ENCODE measurements at places on chromosomes 1 and 21. TPM values are rescaled to one million over a fixed set of nuclear protein-coding genes. Genes with fewer than 3 reads are reported as not detected.

AADACL4 gene
- total RNA-seq, result not detected

IGSF3 gene
- 0.11 TPM for total RNA-seq

CATSPERE gene
- 0.61 TPM for total RNA-seq

TNFRSF8 gene
- total RNA-seq, result 0.95 TPM

PPIAL4G gene
- 0.66 TPM for total RNA-seq

MPL gene
- total RNA-seq, result not detected

AMY1B gene
- not detected for total RNA-seq

CSTB gene
- 54.4 TPM for total RNA-seq

ITLN2 gene
- not detected for total RNA-seq

CCDC30 gene
- 2.2 TPM for total RNA-seq

HAPLN2 gene
- not detected for total RNA-seq

DNA sequence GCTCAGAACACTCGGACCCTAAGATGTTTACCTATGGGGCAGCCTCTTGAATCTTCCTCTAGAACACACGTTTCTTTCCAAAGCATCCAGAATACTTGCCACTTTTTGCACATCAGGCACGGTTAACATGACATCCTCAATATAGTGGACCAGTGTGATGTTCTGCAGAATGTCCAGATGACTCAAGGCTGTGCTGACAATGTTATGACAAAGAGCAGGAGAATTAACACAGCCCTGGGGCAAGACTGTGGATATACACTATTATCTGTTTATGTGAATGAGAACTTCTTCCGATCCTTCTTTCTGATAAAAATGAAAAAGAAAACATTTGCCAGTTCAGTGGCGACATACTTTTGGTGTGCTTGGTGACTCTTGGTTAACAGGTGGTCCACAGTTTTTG is 154.3 kb downstream of the PDE4B start:
- H3K4me3 ChIP-seq, result no peak overlapping the region
- no peak overlapping the region for H3K27ac ChIP-seq
- peaks cover 13% of the 10 kb centered on the region for H3K27me3 ChIP-seq
- no peaks in the 10 kb centered on the region for H3K4me1 ChIP-seq

GRCh38 chr1:215083383-215083961 is 935 bp downstream of the KCNK2 start:
- no peaks in the 10 kb centered on the region for H3K4me1 ChIP-seq
- no peak for DNase-seq
- no peak overlapping the region for H3K27ac ChIP-seq
- no peak overlapping the region for H3K4me3 ChIP-seq

- no peaks in the 10 kb centered on the region for H3K27me3 ChIP-seq
- H3K36me3 ChIP-seq, result no peaks in the 10 kb centered on the region
- no peaks in the 10 kb centered on the region for H3K4me1 ChIP-seq
- no peak overlapping the region for H3K27ac ChIP-seq
- no peak for DNase-seq
These were observed 616.8 kb downstream of the LTN1 start for GRCh38 chr21:28375708-28376385.

- no peak for DNase-seq
- H3K27me3 ChIP-seq, result no peaks in the 10 kb centered on the region
- H3K4me1 ChIP-seq, result peaks cover 69% of the 10 kb centered on the region
- H3K4me3 ChIP-seq, result no peak overlapping the region
- peaks cover 49% of the 10 kb centered on the region for H3K36me3 ChIP-seq
These were observed 33.3 kb downstream of the PIK3CD start for GRCh38 chr1:9684801-9685200.

DNA sequence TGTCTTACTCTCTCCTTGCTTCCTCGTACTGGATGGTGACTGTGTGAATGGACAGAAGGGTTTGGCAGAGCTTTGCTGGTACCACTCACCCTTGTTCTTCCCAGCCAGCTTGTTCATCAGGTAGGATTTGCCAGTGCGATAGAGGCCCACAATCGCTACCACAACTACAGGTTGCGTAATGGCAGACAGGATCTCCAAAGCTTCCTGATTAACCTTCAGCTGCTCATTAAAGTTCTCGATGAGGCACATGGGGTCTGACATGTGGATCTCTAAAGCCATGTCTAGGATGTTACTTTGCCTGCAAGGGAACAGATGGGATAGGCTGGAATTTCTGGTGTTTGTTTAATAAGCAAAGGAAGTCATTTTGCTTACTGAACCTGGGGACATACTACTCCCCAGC is 3.4 kb downstream of the GBP5 start:
- no peak for DNase-seq
- peaks cover 88% of the 10 kb centered on the region for H3K36me3 ChIP-seq
- H3K27ac ChIP-seq, result peak overlapping the region; percentile 71
- H3K27me3 ChIP-seq, result no peaks in the 10 kb centered on the region
- H3K4me1 ChIP-seq, result peaks cover 54% of the 10 kb centered on the region

GRCh38 chr21:17513214-17514123 is 626 bp downstream of the CXADR start:
- H3K27ac ChIP-seq, result no peak overlapping the region
- peak; percentile 27 for DNase-seq
- H3K36me3 ChIP-seq, result no peaks in the 10 kb centered on the region
- H3K4me1 ChIP-seq, result peaks cover 21% of the 10 kb centered on the region

DNA sequence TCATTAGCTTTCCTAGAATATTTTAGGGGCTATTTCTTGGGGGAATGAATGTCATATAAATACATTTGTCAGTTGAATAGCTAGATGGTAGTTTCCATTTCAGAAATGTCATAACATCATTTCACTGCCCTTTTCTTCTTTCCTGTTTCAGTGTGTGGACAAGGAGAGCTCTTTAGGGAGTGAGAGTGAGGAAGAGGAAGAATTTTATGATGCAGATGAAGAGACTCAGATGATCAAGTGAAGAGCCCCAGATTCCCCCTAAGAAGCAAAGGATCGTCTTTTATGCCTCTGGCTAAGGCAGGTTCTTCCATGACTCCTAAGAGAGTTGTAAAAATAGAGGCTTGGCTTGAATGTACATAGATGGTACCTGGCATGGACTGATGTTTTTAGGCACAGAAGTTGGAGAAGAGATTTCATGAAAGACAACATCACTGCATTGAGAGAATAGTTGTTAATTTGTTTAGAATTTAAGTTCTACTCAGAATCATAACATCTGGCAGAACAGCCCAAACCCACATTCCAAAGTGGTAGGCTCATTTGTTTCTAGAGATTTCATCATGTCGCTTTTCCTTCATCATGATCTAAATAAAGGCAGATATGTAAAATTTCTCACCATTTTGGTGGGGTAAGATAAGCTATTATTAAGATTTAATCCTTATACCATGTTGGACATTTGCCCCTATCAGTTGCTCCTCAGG is 44.2 kb upstream of the MAB21L3 start:
- peaks cover 12% of the 10 kb centered on the region for H3K27me3 ChIP-seq
- no peak for DNase-seq
- no peaks in the 10 kb centered on the region for H3K36me3 ChIP-seq
- no peaks in the 10 kb centered on the region for H3K4me1 ChIP-seq

- no peak overlapping the region for H3K27ac ChIP-seq
- H3K4me3 ChIP-seq, result no peak overlapping the region
- H3K36me3 ChIP-seq, result no peaks in the 10 kb centered on the region
- no peaks in the 10 kb centered on the region for H3K4me1 ChIP-seq
- no peaks in the 10 kb centered on the region for H3K27me3 ChIP-seq
These were observed 301.0 kb downstream of the GRIK1 start for GRCh38 chr21:29638761-29639327.

- no peak for DNase-seq
- H3K27me3 ChIP-seq, result no peaks in the 10 kb centered on the region
- no peak overlapping the region for H3K27ac ChIP-seq
- no peak overlapping the region for H3K4me3 ChIP-seq
- H3K36me3 ChIP-seq, result no peaks in the 10 kb centered on the region
- H3K4me1 ChIP-seq, result no peaks in the 10 kb centered on the region
These were observed 1352.0 kb upstream of the B3GALT2 start for GRCh38 chr1:194538453-194538852.

DNA sequence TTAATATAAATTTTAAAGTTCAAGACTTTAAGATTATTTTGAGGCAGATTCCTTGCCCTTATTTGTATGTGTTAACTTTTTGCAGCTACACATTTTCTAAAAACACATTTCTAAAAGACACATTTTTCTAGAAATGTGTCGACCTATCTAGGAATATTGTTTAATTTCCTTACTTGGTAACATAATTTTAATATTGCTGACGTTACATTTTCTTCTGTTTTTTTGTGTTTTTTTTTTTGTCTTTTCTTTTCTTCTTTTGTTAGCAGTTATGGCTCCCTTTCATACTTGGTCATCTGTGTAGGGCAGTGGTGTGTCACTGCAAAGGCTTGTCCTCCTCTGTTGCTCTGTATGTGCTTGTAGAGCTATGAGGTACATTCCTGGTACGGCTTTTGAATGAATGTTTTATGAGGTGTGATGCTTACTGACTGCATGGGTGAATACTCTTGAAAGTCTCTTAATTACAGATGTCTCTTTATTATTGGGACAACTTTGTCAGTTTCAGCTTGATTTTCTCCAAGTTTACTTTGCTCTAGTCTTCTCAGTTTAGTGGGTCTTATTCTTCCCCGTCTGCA is 30.1 kb downstream of the LRRC8D start:
- H3K36me3 ChIP-seq, result peaks cover 38% of the 10 kb centered on the region
- no peak overlapping the region for H3K27ac ChIP-seq
- H3K4me1 ChIP-seq, result peaks cover 31% of the 10 kb centered on the region
- no peak for DNase-seq
- H3K27me3 ChIP-seq, result no peaks in the 10 kb centered on the region

- H3K4me3 ChIP-seq, result peak within 1 kb of the TSS; percentile 100
- H3K27me3 ChIP-seq, result no peaks in the 10 kb centered on the region
- peaks cover 27% of the 10 kb centered on the region for H3K36me3 ChIP-seq
- H3K4me1 ChIP-seq, result peaks cover 33% of the 10 kb centered on the region
- peak; percentile 98 for DNase-seq
These were observed at the start of gene ANGEL2 for GRCh38 chr1:213015099-213016050. TSS of gene ANGEL2 (minus strand) at chr1:213015867. CDS start at chr1:213015671, 196 bp downstream.

DNA sequence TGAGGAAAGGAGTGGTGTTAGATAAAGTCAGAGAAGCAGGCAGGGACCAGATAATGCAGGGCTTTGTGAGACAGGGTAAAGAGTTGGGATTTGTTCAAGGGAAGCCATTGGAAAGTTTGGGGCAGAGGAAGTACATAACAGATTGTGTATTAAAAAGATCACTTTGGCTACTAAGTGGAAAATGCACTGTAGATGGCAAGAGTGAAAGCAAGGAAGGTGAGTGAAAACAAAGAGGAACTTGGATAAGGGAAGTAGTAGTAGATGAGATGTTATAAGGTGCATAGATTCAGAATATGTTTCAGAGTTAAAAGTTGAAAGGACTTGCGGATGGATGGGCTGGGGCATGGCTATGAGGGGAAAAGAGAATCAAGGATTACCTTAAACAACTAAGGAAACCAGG is 17.4 kb downstream of the MRPL39 start:
- H3K4me1 ChIP-seq, result peaks cover 1% of the 10 kb centered on the region
- no peak overlapping the region for H3K4me3 ChIP-seq
- no peak overlapping the region for H3K27ac ChIP-seq
- H3K27me3 ChIP-seq, result no peaks in the 10 kb centered on the region
- peaks cover 65% of the 10 kb centered on the region for H3K36me3 ChIP-seq
- DNase-seq, result no peak

GRCh38 chr1:109151146-109151990 is 37.5 kb downstream of the ELAPOR1 start:
- H3K27ac ChIP-seq, result no peak overlapping the region
- no peaks in the 10 kb centered on the region for H3K4me1 ChIP-seq
- no peak overlapping the region for H3K4me3 ChIP-seq
- no peaks in the 10 kb centered on the region for H3K27me3 ChIP-seq
- no peaks in the 10 kb centered on the region for H3K36me3 ChIP-seq

GRCh38 chr1:227917081-227917950 is 30.4 kb downstream of the WNT9A start:
- DNase-seq, result no peak
- H3K36me3 ChIP-seq, result no peaks in the 10 kb centered on the region
- no peaks in the 10 kb centered on the region for H3K4me1 ChIP-seq
- H3K4me3 ChIP-seq, result no peak overlapping the region
- H3K27me3 ChIP-seq, result peaks cover 3% of the 10 kb centered on the region

GRCh38 chr1:215376544-215377264 is 190.4 kb upstream of the KCTD3 start:
- no peak overlapping the region for H3K4me3 ChIP-seq
- H3K27me3 ChIP-seq, result no peaks in the 10 kb centered on the region

DNA sequence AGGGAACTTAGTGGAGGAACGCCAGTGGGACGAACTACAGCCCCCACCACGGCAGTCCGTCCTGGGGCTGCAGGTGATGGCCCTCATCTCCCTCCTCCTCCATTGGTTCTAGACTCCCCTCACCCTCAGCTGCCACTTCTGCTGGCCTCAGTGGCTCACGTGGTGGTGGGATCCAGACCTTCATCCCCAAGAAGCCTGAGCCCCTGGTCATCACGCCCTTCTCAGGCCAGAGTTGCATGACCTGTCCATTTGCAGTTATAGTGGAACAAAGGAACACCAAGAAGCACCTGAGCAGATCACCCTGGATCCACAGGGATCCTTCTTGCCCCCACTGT is 13.0 kb upstream of the FAM110D start:
- no peak overlapping the region for H3K4me3 ChIP-seq
- H3K4me1 ChIP-seq, result peaks cover 7% of the 10 kb centered on the region
- peaks cover 23% of the 10 kb centered on the region for H3K27me3 ChIP-seq
- H3K27ac ChIP-seq, result no peak overlapping the region
- no peak for DNase-seq
- H3K36me3 ChIP-seq, result no peaks in the 10 kb centered on the region

DNA sequence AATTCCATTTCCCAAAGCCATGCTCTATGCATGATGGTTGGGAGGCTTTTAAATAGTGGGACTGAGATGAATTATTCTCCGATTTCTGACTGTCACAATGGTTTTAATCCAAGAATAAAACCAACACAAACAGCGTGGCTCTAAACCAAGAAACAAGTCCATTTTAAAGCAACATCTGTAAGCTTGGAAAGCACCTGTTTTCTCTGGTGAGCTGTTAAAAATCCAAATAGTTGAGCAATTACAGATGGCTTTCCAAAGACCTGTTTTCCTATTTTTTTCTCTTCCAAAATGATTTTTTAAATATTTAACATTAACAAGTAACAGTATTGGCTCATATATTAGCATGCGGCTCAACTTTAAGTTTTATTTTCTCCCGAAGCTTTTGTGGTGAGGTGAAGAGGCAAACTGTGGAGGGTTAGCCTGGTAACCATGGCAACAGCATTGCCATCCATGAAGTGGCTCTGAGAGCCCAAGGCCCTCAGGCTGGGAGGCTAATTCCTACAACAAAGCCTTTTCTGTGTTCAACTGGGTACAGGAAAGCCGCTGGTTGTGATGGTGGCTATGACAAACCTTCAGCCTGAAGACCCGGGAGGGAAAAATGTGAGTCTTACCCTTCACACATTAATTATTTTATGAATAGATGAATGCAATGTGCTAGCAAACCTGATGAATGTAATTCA is 56.7 kb upstream of the B3GALT5 start:
- H3K36me3 ChIP-seq, result no peaks in the 10 kb centered on the region
- H3K4me3 ChIP-seq, result no peak overlapping the region
- no peaks in the 10 kb centered on the region for H3K27me3 ChIP-seq
- no peak overlapping the region for H3K27ac ChIP-seq

GRCh38 chr1:234372011-234372757 is 1.1 kb upstream of the COA6 start:
- peaks cover 25% of the 10 kb centered on the region for H3K36me3 ChIP-seq
- peak overlapping the region; percentile 100 for H3K27ac ChIP-seq
- H3K27me3 ChIP-seq, result no peaks in the 10 kb centered on the region
- peak overlapping the region; percentile 97 for H3K4me3 ChIP-seq
- no peak for DNase-seq

Data from activated CD8-positive, alpha-beta T cell treated with anti-CD3 and anti-CD28 coated beads, Interleukin-2, amount 10 ng/mL, durations not matched to agents 7 days and 5 days (primary cell).